ENCODE measurements at places on chromosomes 7 and 10.
A peak's percentile ranks its signal among the peaks of the same experiment; 100 is the strongest.

- DNase-seq = no peak
- no peak overlapping the region for H3K27ac ChIP-seq
- peaks cover 19% of the 10 kb centered on the region for H3K27me3 ChIP-seq
- H3K4me3 ChIP-seq = no peak overlapping the region
- no peaks in the 10 kb centered on the region for H3K36me3 ChIP-seq
These were observed 123.0 kb upstream of the SFMBT2 start for GRCh38 chr10:7533657-7534479.

DNA sequence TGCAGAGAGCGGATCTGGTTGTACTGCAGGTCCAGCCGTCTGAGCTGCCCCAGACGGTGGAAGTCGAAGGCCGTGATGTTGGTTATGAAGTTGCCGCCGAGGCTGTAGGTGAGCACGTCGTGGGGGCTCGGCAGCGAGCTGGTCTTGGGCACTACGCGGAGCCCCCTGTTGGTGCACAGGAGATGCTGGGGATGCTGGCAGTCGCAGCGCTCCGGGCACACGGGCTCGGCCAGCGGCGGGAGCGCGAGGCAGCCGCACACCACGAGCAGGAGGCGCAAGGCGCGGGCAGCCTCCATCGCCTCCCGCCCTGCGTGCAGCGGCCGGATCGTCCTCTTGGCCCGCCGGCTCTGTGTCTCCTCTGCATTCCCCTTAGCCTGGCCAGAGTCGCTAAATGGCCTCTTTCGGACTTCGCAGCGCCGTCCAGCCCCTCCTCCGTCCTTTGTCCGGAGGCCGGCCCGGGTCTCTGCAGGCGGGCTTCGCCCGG, 337 bp downstream of the TRIL start:
- H3K4me1 ChIP-seq = peaks cover 25% of the 10 kb centered on the region
- H3K27ac ChIP-seq = no peak overlapping the region
- DNase-seq = no peak
- H3K36me3 ChIP-seq = no peaks in the 10 kb centered on the region

DNA sequence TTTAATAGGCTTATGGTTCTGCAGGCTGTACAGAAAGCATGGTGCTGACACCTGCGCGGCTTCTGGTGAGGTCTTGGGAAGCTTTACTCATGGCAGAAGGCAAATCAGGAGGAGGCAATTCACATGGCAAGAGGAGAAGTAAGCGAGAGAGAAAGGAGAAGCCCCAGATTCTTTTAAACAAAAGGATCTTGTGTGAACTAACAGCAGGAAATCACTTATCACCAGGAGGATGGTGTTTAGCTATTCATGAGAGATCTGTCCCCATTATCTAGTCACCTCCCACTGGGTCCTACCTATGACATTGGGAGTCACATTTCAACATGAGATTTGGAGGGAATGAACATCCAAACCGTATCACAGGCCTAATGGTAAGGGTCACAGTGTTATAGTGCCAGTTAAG, 678.0 kb upstream of the KCND2 start:
- no peaks in the 10 kb centered on the region for H3K4me1 ChIP-seq
- H3K27me3 ChIP-seq = no peaks in the 10 kb centered on the region
- H3K36me3 ChIP-seq = no peaks in the 10 kb centered on the region
- DNase-seq = no peak
- no peak overlapping the region for H3K27ac ChIP-seq

- no peaks in the 10 kb centered on the region for H3K4me1 ChIP-seq
- H3K27ac ChIP-seq = no peak overlapping the region
- H3K36me3 ChIP-seq = no peaks in the 10 kb centered on the region
- no peak overlapping the region for H3K4me3 ChIP-seq
These were observed 247.9 kb downstream of the BAMBI start for GRCh38 chr10:28925121-28925663.

GRCh38 chr7:5620459-5620881, 161.0 kb downstream of the RNF216 start:
- DNase-seq = no peak
- peaks cover 6% of the 10 kb centered on the region for H3K36me3 ChIP-seq
- H3K4me1 ChIP-seq = no peaks in the 10 kb centered on the region
- H3K4me3 ChIP-seq = no peak overlapping the region

- H3K27ac ChIP-seq = no peak overlapping the region
- no peak for DNase-seq
- no peak overlapping the region for H3K4me3 ChIP-seq
- H3K36me3 ChIP-seq = no peaks in the 10 kb centered on the region
These were observed 26.4 kb upstream of the SVOPL start for GRCh38 chr7:138727336-138728099.

DNA sequence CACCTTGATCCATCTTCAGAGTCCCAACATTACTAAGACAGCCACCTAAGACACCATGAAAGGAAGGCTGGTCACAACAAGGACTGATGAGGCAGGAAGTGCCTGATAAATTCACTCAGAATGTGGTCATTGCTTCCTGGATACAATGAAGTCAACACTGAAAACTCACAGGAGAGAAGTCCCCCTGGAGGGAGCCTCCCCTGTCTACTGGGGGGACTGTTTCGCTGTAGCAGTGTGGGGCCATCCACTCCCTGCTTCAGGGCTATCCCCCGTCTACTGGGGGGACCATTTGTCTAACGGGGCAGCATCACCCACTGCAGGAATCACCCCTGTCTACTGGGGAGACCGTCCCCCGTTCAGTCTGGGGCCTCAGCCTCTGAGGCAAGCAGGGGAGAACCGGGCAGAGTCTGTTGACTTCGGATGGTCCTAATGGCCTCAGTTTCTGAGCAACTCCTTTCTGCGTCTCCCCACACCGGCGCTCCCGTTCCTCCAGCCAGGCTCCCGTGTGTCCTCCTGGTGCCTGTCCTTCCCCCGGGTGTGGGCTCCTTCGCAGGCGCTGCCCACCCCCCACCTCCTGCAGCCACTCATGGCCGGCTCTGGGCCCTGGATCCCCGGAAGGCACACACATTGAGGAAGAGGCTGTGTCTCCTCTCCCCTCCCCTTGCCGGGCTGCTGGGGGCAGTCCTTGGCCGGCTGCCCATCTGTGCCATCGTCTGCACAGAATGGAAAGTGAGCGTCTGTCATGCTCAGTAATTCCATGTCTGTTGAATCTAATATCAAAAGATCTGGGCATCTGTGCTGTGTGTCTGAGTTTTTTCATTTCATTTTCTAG, 59.9 kb upstream of the DNAJB6 start:
- no peak overlapping the region for H3K27ac ChIP-seq
- H3K4me3 ChIP-seq = no peak overlapping the region
- no peaks in the 10 kb centered on the region for H3K27me3 ChIP-seq
- no peaks in the 10 kb centered on the region for H3K36me3 ChIP-seq
- no peak for DNase-seq

- H3K27me3 ChIP-seq = peaks cover 19% of the 10 kb centered on the region
- no peaks in the 10 kb centered on the region for H3K4me1 ChIP-seq
- DNase-seq = no peak
These were observed 1.8 kb upstream of the GALNT17 start for GRCh38 chr7:71130031-71130679.

DNA sequence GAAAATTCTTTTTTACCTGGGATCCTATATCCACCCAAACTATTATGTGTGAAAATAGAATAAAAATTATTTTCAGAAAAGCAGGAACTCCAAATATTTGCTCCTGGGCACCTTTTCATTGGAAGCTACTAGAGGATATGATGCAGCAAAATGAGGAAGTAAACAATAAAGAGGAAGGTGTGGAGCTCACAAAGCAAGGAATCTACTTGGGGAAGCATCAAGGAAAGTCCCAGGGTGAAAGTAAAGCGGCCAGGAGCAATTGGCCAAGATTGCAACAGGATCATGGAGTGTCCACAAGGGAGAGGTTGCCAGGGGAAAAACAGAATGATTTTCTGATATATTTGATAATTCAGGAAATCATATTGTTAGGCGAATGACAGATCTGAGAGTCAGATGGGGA, 80.8 kb downstream of the CARD11 start:
- DNase-seq = no peak
- H3K36me3 ChIP-seq = peaks cover 5% of the 10 kb centered on the region
- no peak overlapping the region for H3K4me3 ChIP-seq
- H3K27ac ChIP-seq = no peak overlapping the region
- H3K27me3 ChIP-seq = no peaks in the 10 kb centered on the region
- H3K4me1 ChIP-seq = no peaks in the 10 kb centered on the region

DNA sequence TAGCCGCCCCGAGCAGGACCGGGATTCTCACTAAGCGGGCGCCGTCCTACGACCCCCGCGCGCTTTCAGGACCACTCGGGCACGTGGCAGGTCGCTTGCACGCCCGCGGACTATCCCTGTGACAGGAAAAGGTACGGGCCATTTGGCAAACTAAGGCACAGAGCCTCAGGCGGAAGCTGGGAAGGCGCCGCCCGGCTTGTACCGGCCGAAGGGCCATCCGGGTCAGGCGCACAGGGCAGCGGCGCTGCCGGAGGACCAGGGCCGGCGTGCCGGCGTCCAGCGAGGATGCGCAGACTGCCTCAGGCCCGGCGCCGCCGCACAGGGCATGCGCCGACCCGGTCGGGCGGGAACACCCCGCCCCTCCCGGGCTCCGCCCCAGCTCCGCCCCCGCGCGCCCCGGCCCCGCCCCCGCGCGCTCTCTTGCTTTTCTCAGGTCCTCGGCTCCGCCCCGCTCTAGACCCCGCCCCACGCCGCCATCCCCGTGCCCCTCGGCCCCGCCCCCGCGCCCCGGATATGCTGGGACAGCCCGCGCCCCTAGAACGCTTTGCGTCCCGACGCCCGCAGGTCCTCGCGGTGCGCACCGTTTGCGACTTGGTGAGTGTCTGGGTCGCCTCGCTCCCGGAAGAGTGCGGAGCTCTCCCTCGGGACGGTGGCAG, at the start of gene MGMT:
MGMT (plus strand) TSS at position 539 of the 656 bp plus-strand sequence.
- peaks cover 4% of the 10 kb centered on the region for H3K27me3 ChIP-seq
- DNase-seq = peak; percentile 98
- H3K36me3 ChIP-seq = no peaks in the 10 kb centered on the region
- H3K4me1 ChIP-seq = peaks cover 6% of the 10 kb centered on the region
- H3K4me3 ChIP-seq = peak within 1 kb of the TSS; percentile 85
- peak within 1 kb of the TSS; percentile 70 for H3K27ac ChIP-seq

DNA sequence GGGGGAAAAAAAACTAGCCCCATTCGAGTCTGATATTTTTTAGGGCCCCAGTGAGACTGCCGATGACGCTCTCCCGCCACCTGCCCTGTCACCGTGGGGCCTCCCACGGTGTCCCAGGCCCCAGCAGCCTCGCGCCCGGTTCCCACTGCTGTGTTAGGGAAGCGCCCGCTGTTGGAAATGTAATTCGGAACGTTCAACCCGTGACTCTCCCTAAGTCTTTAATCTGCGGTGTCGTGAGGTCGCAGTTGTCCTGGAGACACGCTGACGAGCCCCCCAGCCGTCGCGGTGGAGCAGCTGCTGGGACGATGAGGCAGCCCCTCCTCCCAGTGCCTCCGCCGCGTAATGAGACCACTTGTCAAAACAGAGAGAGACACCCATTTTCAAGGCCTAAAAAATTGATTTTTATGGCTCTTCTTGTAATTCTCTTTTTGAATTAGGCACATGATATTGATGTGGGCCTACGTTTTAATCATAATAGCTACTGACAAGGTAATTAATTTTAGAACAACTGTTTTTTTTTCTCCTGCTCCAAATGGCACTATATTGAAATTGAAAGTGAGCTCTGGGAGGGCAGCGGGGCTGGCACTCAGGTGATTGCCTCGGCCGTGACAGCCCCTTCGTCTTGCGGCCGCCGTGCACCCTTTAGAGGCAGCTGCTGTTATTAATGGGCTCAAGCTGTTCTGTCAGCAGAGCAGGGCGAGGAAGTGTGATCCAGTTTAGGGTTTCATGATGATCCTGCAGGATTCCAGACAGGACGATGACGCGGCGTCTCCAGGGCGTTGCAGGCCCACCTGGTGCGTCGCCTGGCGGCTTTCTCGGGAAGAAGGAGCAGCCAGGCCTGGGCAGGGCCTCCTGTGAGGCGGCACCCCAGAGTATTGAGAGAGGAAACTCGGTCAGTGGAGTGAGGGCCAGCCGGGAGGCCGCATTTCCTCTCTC, 63.3 kb downstream of the NKX6-2 start:
- no peaks in the 10 kb centered on the region for H3K4me1 ChIP-seq
- no peaks in the 10 kb centered on the region for H3K27me3 ChIP-seq
- DNase-seq = no peak
- H3K4me3 ChIP-seq = no peak overlapping the region
- peaks cover 5% of the 10 kb centered on the region for H3K36me3 ChIP-seq
- no peak overlapping the region for H3K27ac ChIP-seq

GRCh38 chr7:84800846-84801245, 386.0 kb downstream of the SEMA3D start:
- H3K4me3 ChIP-seq = no peak overlapping the region
- no peaks in the 10 kb centered on the region for H3K27me3 ChIP-seq
- DNase-seq = no peak
- no peaks in the 10 kb centered on the region for H3K4me1 ChIP-seq
- no peaks in the 10 kb centered on the region for H3K36me3 ChIP-seq

Data from T-cell (primary cell).